ENCODE measurements at places on chromosomes 7 and 10. TPM values are rescaled to one million over a fixed set of nuclear protein-coding genes. Genes with fewer than 3 reads are reported as not detected.

GRCh38 chr10:67670401-67670800 is 25.6 kb downstream of the CTNNA3 start:
- H3K4me1 ChIP-seq, result peaks cover 20% of the 10 kb centered on the region
- DNase-seq, result no peak
- peak overlapping the region; percentile 39 for H3K27ac ChIP-seq
- H3K4me3 ChIP-seq, result no peak overlapping the region
- no peaks in the 10 kb centered on the region for H3K27me3 ChIP-seq

GRCh38 chr10:30986053-30986555 is 45.6 kb downstream of the ZNF438 start:
- no peaks in the 10 kb centered on the region for H3K27me3 ChIP-seq
- no peaks in the 10 kb centered on the region for H3K36me3 ChIP-seq
- no peak overlapping the region for H3K4me3 ChIP-seq
- no peaks in the 10 kb centered on the region for H3K4me1 ChIP-seq

- no peak for DNase-seq
- H3K27ac ChIP-seq, result no peak overlapping the region
- no peak overlapping the region for H3K4me3 ChIP-seq
- no peaks in the 10 kb centered on the region for H3K27me3 ChIP-seq
Observed at GRCh38 chr10:44013981-44014380, 365.3 kb upstream of the ZNF32 start.

GRCh38 chr7:121803039-121803438 is 69.9 kb upstream of the PTPRZ1 start:
- H3K4me1 ChIP-seq, result no peaks in the 10 kb centered on the region
- no peak overlapping the region for H3K4me3 ChIP-seq
- DNase-seq, result no peak
- no peaks in the 10 kb centered on the region for H3K36me3 ChIP-seq

- DNase-seq, result no peak
- no peaks in the 10 kb centered on the region for H3K36me3 ChIP-seq
- no peaks in the 10 kb centered on the region for H3K27me3 ChIP-seq
- peak overlapping the region; percentile 54 for H3K27ac ChIP-seq
Observed at GRCh38 chr10:15737656-15738055, 17.9 kb upstream of the ITGA8 start.

DNA sequence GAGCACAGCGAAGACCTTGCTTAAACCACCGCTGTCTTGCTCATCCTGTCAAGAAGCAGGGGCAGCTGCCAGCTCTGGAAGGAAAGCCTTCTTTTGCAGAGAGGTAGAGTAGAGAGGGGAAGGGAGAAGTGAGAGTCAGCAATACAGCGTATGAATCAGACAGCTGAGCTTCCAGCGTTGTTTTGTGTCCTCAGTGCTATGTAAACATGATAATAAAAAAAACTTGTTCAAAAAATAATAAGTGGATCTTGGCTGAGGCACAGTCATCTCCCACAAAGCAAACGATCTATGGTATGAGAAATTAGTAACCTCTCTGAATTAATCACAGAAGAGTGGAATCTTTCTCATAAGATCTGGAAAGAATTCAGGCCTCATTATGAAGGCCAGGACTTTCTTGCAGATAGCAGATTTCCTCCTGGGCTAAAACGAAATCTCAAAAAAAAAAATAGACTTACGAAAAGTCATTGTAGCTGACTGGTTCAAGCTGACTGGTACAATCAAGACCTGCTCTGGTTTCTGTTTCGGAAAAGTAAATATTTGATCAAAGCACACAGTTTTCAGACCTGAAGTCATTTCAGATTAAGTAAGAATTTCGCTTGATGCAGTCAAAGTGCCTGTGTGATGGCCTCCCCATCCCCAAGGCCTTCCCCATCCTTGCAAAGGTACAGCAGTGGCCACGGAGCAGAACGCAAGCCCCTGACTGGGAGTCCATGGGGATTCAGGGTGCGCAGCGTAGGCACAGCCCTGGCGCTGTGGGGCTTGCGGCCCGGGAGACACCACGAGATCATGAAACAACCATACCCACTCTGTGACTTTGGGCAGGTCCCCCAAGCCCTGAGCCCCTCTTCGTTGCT is 29.4 kb downstream of the CHST15 start:
- no peaks in the 10 kb centered on the region for H3K27me3 ChIP-seq
- no peak overlapping the region for H3K4me3 ChIP-seq
- peak overlapping the region; percentile 72 for H3K27ac ChIP-seq

DNA sequence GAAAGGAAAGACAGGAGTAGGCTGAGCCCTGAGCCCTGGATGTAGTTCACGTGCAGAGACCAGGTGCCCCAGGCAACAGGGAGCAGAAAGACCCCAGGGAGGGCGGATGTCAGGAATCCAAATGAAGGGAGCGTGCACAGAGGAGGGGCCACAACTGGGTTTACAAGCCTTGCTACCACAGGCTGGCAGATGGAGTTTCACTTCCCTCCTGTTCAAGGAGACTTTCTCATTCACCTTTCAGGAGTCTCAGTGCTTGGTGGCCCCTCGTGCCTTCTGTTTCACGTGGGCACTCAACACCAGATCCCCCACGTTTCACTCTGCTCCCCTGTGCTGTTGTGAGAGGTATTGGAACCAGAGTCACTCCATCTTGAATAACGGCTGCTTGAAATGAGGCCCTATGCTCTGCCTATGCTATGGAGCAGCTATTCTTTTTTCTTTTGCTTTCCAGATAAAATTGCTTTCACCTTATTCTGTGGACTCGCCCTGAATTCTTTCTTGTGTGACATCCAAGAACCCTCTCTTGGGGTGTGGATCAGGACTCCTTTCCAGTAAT is 601.4 kb upstream of the IGFBP3 start:
- H3K4me3 ChIP-seq, result no peak overlapping the region
- no peaks in the 10 kb centered on the region for H3K36me3 ChIP-seq
- no peak for DNase-seq

DNA sequence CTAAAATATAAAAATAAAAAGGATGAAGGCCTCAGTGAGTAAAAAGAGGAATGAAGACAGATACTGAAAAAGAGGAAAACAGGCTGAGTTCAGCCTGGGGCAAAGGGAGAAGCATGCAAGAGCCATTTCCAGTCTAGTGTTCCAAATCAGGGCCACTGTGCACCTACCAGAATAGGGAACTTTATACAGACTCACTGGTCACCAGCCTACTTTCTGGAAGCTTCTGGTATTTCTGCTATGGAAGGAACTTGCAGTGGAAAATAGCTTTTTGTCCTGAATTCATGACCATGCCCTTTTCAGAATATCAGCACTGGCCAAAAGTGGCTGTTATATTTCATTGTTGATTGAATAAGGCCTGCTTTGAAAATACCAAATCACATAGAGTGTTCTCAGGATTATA is 28.8 kb downstream of the ABRAXAS2 start:
- H3K4me3 ChIP-seq, result no peak overlapping the region
- peaks cover 9% of the 10 kb centered on the region for H3K36me3 ChIP-seq
- H3K4me1 ChIP-seq, result no peaks in the 10 kb centered on the region
- no peaks in the 10 kb centered on the region for H3K27me3 ChIP-seq
- no peak for DNase-seq

GRCh38 chr7:23235813-23236221 is 10.8 kb upstream of the GPNMB start:
- no peaks in the 10 kb centered on the region for H3K36me3 ChIP-seq
- no peak overlapping the region for H3K4me3 ChIP-seq
- no peaks in the 10 kb centered on the region for H3K27me3 ChIP-seq
- no peak overlapping the region for H3K27ac ChIP-seq
- peak; percentile 89 for DNase-seq

DNA sequence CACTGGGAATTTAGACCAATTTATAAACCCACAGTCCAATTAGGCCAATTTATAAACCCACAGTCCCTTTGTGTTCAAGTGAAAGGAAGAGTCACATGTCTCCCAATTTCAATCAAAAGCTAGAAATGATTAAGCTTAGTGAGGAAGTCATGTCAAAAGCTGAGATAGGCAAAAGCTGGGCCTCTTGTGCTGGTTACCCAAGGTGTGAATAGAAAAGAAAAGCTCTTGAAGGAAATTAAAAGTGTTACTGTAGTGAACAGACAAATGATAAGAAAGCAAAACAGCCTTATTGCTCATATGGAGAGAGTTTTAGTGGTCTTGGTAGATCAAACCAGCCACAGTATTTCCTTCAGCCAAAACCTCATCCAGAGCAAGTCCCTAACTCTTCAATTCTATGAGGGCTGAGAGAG is 245.0 kb downstream of the HDAC9 start:
- DNase-seq, result no peak
- no peaks in the 10 kb centered on the region for H3K36me3 ChIP-seq
- H3K4me3 ChIP-seq, result no peak overlapping the region
- H3K27me3 ChIP-seq, result no peaks in the 10 kb centered on the region
- H3K27ac ChIP-seq, result no peak overlapping the region

DNA sequence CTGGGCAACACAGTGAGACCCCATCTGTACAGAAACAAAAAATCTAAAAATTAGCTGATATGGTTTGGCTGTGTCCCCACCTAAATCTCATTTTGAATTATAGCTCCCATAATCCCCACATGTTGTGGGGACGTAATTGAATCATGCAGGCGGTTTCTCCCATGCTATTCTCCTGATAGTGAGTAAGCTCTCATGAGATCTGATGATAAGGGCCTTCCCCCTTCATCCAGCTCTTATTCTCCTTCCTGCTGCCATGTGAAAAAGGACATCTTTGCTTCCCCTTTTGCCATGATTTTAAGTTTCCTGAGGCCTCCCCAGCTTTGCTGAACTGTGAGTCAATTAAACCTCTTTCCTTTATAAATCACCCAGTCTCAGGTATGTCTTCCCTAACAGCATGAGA is 136.5 kb downstream of the SFMBT2 start:
- peaks cover 13% of the 10 kb centered on the region for H3K4me1 ChIP-seq
- no peak overlapping the region for H3K27ac ChIP-seq
- DNase-seq, result no peak
- no peaks in the 10 kb centered on the region for H3K36me3 ChIP-seq

DNA sequence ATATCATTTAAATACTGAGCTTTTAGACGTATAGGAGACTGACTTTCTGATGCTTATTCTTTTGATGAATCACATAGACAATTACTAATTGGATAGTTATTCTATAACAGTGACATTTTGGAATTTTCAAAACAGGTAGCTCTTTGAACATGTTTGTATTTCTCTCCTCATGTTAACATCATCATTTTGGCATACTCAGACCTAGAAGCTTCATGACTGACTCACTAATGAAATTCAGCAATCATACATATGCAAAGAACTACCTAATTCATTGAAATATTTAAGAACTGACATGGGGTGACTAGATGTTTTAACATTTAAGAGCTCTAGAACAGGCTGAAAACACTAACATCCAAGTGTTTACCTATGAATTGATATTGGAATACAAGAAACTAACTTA is 192.3 kb downstream of the VTI1A start:
- H3K27ac ChIP-seq, result no peak overlapping the region
- H3K36me3 ChIP-seq, result no peaks in the 10 kb centered on the region
- no peaks in the 10 kb centered on the region for H3K4me1 ChIP-seq

DNA sequence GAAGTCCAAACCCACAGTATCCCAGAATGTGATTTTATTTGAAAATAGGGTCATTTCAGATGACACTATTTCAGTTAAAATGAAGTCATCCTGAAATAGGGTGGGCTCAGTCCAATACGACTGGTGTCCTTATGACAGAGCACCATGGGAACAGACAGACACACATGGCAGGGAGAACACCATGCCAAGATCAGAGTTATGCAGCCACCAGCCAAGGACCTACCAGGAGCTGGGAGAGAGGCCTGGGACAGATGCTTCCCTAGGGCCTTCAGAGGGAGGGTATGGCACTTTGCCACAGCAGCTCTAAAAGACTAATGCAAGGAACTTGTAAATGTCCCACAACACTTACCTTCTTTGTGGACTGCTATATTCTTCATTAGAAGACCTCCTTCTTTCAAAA is 226.5 kb downstream of the NEBL start:
- no peak for DNase-seq
- no peak overlapping the region for H3K4me3 ChIP-seq
- no peaks in the 10 kb centered on the region for H3K4me1 ChIP-seq
- no peaks in the 10 kb centered on the region for H3K27me3 ChIP-seq
- H3K27ac ChIP-seq, result no peak overlapping the region

GRCh38 chr10:22367471-22367870 is 22.2 kb downstream of the SPAG6 start:
- no peaks in the 10 kb centered on the region for H3K36me3 ChIP-seq
- H3K4me3 ChIP-seq, result no peak overlapping the region
- no peak for DNase-seq
- H3K27ac ChIP-seq, result no peak overlapping the region
- no peaks in the 10 kb centered on the region for H3K4me1 ChIP-seq

NRP1 gene
- total RNA-seq, result 44.1 TPM

HECW1 gene
- total RNA-seq, result 7.8 TPM

UCMA gene
- total RNA-seq, result not detected

ANKRD1 gene
- total RNA-seq, result not detected
